Spinal cord (tissue), 10 donors: ENCODE measurements at places on chromosomes 11 and 22.

GRCh38 chr11:134564472-134565200 lies 152.6 kb upstream of the B3GAT1 start:
- DNase-seq: no peak

- DNase-seq: no peak
Measured at GRCh38 chr11:36249246-36249645, 40.0 kb downstream of the COMMD9 start.

DNA sequence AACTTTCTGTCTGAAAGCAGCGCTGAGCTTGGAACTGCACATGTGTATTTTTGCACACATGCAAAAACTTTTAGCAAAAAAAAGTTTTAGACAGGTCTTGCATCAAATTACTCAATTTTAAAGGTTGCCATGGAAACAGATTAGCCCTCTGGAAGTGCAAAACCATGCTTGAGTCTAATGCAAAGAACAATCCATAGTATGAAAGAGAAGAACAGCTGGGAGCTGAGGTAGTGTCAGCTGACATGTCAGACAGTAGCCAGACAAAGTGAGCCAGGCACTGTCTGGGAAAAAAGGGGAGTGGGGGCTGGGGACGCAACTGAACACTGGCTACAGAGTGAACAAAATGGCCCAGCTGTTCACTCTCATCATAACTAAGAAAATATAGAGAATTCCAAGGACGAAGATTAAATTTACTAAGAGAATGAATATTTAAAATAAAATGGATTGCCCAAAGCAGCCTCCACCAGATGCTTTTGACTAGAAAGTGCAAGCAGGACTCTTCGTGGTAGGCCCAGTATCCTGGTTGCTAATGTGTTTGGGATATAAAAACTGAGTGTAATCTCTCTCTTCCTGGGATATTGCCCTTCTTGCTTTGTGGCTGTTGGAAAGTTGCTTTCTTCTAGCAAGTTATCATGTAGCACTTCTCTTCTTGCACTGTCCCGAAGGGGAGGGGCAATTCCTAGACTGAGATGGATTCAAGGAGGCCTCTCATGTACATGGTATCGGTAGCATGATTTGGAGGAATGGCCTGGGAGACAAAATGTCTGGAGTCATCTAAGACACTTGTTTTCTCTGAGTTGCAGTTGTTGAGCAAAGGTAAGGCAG lies 434.1 kb upstream of the FAT3 start:
- no peak for DNase-seq

GRCh38 chr22:28497188-28497587 lies 182.5 kb downstream of the TTC28 start:
- DNase-seq: no peak

GRCh38 chr22:23529166-23530103 lies 50.7 kb downstream of the IGLL1 start:
- no peak for DNase-seq

DNA sequence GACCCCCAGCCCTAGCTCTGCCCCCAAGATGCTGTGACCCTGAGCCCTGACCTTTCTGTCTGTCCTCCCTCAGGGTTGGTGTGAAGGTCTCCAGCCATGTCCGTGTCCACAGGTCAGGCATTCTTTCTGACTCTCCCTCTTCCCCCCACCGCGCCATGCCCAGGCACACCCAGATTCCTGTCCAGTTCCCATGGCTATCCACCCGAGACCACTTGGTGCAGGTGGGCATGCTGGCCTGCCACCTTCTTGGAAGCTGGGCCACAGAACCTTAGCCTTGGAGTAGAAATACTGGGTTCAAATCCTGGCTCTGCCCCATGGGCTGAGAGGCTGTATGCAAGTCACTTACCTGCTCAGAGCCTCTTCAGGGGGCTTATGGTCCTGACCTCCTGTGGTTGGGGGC lies 2.3 kb upstream of the PLCB3 start:
- DNase-seq: no peak

DNA sequence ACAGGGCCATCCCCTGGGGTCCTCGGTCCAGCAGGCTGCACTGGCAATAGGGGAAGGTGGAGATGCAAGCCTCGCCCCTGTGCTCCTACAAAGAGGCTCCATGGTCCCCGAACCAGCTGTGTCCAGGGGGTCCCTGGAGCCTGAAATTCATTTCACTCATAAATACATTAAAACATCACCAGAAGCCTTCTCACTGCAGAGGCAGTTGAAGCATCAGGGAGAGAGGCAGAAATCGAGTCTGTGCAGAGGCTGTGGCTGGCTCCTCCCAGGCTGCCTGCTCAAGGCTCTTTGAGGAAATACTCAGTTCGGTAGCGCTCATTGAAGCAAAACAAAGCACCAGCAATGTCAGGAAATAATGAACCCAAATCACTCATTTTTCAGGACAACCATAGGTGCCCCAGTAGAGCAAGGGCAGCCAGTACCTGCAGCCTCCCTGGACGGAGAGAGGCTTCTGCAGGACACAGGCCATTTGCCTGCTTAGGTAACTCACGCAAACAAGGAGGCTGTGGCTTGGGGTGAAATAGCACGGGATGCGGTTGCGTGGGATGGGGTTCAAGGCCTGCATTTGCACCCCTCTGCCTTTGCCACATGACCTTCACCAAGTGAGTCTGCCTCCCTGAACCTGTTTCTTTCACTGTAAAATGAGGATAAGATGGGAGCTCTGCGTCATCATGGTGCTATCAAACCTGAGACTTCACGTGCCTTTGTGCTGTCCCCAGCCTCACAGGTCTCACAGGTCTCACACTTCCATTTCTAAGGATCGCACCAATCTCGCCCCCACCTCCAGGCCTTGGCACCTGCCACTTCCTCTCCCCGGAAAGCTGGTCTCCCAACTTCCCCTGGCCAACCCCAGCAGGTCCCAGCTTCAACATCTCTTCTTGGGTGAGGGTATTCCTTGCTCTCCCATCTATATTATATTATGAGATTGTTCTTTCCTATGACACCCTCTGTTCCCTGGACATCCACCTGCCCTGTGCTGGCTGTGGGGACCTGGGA lies 84.3 kb upstream of the SHISAL1 start:
- no peak for DNase-seq

DNA sequence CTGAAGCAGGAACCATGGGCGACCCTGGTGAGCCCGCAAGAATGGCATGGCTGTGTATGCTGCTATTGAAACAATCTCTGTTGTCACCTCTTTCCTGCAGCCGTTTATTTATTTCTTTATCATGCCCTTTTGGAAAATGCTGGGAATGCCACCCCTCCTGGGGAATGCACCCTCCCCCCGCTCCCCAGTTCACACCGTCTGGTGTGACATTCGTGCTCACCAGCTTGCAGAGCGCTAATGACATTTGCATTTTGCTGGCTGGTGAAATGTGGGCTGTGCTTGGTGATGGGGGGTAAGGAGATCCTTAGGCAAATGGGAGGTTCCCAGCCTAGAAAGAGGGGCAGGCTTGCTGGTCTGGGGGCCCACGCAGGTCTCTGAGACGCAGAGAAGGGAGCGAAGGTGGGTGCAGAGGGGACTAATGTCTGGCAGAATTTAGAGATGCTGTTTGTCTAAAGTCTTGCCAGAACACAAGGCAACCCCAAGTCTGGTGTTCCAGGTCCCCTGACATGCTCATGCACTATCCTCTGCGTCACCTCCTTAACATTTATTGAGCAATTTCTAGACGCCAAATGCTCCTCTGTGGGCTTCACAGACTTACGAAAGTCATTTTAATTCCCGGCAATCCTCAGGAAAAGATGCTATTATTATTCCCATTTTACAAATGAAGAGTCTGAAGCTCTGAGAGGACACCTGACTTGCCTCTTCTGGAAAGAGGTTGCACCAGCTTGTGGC lies 91.7 kb downstream of the TP53I11 start:
- peak; percentile 84 for DNase-seq

- no peak for DNase-seq
Measured at GRCh38 chr11:12822392-12823022, 148.3 kb downstream of the TEAD1 start.

GRCh38 chr22:33440756-33441155 lies 382.6 kb upstream of the SYN3 start:
- peak; percentile 30 for DNase-seq

DNA sequence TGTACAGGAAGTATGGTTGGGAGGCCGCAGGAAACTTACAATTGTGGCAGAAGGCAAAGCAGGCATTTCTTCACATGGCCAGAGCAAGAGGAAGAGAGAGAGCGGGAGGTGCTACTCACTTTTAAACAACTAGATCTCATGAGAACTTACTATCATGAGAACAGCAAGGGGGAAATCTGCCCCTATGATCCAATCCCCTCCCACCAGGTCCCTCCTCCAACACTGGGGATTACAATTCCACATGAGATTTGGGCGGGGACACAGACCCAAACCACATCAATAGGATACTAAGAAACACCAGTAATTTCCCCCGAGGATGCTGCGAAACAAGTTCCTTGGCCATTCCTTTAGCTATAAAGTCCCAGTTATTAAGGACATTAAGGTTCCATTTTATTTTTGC lies 94.1 kb upstream of the SC5D start:
- no peak for DNase-seq

- no peak for DNase-seq
Measured at GRCh38 chr11:119229741-119230140, 23.6 kb downstream of the CBL start.

DNA sequence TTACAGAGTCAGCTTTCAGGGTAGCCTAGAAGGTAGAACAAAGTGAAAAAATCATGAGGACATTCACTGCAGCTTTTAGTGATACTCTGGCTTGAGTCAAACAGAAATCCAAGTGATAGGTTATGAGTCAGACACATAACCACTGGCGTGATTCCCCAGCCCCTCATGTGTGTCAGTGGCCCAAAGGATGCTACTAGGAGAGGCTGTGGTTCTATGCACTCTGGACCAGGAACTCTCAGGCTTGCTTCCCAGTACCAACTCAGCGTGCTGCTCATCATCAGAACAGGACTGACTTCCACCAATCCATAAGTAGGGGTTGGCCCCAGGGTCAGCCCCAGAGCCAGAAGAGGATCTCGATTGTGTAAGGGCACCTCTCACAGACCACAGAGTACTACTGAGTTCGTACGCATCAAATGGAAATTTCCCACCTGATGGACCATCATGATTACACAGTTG lies 116.8 kb downstream of the MED15 start:
- DNase-seq: no peak

DNA sequence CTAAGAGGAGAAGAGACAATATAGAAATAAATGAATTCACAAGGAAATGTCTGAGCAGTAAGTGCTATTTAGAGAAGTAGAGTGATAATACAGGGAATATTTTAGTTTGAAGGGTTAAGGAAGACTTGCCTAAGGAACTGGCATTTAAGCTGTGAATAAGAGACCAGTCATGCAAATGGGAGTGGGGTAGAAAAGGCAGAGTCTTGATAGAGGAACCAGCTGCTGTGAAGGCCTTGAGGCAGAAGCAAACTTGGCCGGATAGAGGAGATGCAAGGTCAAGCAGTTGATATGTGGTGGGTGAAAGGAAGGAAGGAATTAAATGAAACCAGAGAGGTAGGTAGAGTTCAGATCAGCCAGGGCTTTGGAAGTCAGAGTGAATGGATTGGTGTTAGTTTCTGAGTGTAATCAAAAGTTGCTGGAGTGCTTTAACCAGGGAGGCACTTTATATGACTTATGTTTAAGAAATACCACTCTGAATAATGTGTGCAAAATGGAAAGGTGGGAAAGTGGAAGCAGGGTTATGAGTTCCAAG lies 198.4 kb upstream of the SESN3 start:
- DNase-seq: no peak

GRCh38 chr11:120181376-120181975 lies 29.4 kb upstream of the OAF start:
- no peak for DNase-seq

DNA sequence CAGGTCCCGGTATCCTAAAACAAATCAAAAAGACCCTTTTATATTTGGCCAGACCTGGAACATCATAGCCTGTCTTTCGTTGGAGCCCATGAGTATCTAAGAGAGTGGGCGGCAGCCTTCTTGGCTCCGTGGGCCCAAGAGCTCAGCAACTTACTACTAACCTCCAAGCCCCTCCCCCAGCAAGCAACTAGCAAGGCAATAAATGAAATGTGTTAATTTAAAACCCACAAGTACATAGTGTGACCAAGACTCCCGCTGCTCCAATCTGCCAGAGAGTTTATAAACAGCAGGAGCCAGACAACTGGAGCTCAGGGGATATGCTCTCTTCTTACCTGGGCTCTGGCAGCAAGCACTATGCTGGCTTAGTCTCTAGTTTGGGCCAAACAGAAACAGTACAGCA lies 40.8 kb upstream of the CYP2D6 start:
- no peak for DNase-seq

- DNase-seq: no peak
Measured at GRCh38 chr11:111548525-111548924, 8.0 kb downstream of the LAYN start.

GRCh38 chr11:61102667-61103571 lies 630 bp downstream of the CD5 start:
- no peak for DNase-seq

- no peak for DNase-seq
Measured at GRCh38 chr11:1305063-1305495, 4.4 kb downstream of the TOLLIP start.

GRCh38 chr11:66861038-66861773 lies 4.3 kb downstream of the LRFN4 start:
- DNase-seq: no peak

DNA sequence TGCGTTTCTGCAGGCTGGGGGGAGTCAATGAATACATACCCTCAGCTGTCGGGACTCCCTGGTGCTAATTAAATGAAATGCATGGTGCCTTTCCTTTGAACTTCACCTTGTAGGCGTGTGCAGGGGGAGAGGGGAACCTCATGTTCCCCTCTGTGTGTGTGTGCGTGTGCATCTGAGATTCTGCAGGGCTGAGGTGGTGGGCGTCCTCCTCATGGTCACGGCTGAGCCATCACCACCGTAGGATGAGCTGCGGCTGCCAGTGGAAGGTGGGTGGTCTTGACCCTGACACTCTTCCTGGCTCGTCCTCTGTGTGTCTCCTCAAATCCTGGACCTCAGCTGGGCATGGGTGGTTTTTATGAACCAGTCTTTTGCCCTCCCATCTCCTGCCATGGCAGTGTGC lies 53.0 kb upstream of the TTLL12 start:
- no peak for DNase-seq

DNA sequence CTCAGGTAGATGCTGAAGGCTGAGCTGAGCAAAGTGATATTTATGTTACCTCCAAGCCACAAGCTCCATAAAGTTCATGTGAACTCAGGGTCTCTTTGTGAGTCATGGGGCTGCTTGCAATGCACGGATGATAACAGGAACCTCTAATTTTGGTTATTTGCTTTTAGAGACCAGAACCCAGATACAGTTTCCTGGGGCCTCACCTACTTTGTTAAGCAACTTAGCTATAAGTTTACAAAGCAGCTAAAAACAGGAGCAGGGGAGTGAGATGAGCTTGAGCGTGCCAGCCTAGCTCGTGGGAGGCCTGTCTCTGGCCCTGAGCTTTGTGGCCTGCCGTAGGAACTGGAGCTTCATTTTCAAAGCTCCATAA lies 29.2 kb downstream of the SREBF2 start:
- DNase-seq: no peak

GRCh38 chr11:101390539-101390938 lies 193.3 kb downstream of the TRPC6 start:
- no peak for DNase-seq
